Brain microvascular endothelial cell (primary cell): ENCODE measurements at places on chromosomes 1 and 21.

DNA sequence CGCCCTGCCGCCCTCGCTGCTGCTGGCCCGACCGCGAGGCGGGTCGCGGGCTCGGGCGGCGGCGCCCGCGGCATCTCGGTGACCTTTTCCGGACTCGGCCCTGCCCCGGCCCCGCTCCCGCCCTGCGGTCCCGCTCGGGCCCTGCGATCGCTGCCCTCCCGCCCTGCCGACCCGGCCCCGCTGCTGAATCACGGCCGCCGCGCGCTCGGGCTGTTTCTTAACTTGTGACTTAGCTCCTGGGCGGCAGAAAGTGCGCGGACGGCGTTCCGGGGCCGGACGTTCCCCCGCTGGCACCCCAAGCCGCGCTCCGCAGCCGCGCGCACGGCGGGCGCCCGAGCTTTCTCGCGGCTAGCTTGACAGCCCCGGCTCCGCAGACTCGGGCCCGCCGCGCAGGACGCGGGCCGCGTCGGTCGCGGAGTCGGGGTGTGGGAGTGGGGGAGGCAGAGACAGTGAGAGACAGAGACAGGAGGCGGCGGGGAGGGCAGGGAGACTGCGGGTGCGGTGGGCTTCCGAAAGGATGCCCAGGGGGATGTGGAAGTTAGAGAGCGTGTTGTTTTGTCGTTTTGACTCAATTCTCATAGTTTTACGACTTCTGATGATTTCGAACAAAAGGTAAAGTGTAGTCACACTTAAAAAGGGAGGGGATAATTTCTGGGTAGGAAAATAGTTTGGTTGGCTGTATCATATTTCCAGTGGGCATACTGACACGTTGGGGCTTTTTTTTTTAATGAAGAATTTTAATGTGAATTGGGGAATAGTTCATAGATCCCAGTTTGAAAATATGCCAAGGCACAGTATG, 49.8 kb downstream of the PRDM2 start:
- DNase-seq: no peak

- no peak for DNase-seq
These were observed 180.2 kb downstream of the PTPRU start for GRCh38 chr1:29416267-29417146.

DNA sequence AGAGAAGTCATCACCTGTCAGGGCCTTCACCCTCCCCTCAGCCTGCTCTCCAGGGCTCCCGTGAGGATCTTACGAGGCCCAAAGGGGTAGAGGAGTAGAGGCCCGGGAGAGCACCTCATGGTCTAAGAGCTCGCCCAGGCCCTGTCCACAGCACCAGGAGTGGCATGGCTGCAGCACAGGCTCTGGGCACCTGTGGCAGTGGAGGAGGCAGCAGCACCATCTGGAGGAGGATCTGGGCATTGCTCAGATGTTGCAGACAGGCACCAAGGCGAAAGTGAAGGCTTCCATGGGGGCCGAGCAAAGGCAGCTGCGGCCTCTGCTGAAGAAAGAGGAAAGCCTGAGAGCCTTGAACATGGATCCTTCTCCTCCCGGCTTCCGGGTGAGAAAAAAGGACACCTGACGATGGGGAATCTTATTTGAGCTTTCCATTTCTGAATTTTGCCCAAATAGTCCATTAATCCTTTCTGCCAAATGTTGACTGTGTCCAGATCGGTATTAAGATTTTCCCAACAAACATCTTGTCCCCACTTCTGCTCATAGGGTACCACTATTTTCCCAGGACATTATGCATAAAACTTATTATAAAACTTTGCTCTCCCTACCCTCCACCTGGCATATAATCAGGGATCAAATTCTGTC, 604.7 kb downstream of the PTPRC start:
- DNase-seq: peak; percentile 36

- DNase-seq: no peak
These were observed 329.2 kb downstream of the SEC16B start for GRCh38 chr1:177640687-177641086.

DNA sequence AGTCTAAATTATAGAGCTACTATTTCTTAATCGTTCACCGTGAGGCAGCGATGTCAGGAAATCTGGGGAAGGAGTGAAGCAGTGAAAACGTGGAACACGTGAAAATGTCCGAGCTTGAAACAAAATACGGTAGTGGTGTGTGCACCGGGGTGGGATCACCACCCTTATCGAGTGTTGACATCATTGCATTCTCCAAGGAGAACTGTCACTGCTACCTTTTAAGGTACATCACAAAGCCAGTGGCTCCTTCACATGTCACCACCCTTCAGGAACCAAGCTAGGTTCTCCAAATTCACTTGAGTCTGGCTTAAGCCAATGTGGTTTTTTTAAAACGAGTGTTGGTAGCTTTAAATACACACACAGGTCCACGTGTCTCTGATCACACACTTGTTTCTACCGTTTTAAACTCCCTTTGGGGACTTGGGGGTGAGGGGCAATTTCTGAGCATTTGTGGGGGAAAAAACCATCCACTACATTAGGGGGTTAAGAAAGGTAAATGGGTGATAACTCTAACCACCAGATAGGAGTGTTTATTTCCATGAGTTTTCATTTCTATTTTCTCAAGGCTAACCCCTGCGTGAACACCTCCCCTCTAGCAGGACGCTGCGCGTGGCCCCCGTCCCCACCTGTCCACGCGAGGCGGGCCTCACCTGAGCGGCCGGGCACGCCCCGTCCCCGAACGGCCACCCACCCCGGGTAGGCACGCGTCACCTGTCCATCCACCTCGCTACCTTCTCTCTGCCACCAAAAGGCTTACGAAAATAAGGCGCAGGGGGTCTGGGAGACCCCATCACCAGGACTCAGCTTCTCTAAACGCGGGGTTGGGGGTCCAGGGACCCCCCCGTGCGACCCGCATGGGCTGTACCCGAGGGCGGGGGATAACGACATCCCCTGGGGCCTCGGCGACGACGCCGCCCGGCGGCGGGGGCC, 978 bp downstream of the PRDM15 start:
- DNase-seq: peak; percentile 51

DNA sequence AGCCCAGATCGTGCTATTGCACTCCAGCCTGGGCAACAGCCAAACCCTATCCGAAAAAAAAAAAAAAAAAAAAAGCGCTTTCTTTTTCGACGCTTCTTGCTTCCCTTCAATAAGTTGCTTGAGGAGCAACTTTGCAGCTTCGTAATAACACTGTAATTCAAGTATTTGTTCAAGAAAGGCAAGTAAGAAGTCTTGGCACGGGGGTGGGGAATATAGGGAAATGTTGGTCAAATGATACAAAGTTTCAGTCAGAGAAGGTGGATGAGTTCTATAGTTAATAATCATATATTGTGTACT, 871 bp upstream of the PSMA5 start:
- no peak for DNase-seq

- no peak for DNase-seq
These were observed 367.6 kb upstream of the ZRANB2 start for GRCh38 chr1:71448444-71448843.

DNA sequence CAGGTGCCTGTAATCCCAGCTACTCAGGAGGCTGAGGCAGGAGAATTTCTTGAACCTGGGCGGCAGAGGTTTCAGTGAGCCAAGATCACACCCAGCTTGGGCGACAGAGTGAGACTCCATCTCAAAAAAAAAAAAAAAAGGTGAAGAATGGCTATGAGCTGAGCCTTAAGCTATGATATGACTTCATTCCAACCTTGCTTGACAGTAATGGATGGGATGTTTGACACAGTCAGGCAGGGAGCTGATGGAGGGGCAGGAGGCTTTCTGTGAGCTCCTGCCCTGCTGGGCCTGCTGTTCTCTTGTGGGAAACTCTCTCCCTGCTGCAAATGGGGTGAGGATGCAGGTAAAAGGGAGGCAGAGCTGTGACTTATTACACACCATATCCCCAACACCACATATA, 27.6 kb downstream of the NCF2 start:
- DNase-seq: no peak

DNA sequence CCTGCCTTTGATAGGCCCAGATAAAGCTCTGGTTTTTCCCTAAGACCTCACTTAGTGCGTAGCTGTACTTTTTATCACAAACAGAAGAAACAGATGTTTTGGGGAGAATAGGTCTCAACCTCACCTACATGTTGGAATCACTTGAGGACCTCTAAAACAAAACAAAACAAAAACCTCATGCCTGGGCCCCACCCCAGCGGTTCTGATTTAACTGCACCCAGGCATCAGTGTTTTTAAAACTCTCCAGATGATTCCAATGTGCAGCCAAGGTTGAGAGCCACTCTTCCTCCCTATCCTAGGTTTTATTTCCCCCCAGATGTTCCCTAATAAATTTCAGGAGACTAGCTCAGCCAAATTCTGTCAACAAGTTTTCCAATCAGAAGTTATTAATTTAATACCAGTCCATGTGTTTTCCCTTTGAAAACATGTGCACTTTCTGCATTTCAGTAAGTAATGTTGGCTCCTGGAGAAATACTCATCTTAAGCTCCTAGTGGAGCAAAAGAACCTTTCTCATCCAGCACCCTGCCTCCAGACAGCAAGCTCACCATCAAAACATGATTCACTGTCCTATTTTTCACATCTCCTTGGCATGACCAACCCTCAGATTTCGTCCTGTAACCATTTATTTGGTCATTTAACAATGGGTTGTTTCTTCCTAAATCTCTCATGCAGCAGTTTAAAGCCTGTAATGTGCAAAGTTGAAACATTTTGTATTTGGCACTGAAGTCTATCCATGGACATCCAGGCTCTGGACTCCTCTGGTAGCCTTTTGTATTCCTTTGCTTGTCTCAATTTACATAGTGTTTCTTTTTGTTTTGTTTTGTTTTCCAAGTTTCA, 27.5 kb downstream of the LRRC8C start:
- DNase-seq: no peak

DNA sequence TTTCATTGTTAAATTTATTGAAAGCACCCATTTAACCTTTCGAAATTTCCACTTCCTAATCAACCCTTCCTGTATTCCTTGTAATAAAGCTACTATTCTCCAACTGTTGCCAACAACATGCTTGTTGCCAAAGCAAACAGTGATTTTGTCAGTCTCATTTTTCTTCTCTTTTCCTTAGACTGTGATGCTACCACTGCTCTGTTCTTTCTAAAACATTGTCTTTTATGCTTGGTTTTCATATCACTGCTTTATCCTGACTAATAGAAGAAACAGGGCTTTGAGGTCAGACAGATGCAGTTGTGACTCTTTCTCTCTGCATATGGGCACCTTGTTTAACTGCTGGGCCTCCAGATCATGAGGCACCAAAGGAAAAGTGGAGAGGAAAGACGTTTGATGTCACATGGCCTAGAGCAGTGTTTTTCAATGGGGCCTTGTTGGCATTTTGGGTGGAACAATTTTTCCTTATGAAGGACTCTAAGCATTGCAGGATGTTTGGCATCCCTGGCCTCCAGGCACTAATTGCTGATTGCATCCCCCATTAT, 56.1 kb downstream of the HMCN1 start:
- DNase-seq: peak; percentile 65

DNA sequence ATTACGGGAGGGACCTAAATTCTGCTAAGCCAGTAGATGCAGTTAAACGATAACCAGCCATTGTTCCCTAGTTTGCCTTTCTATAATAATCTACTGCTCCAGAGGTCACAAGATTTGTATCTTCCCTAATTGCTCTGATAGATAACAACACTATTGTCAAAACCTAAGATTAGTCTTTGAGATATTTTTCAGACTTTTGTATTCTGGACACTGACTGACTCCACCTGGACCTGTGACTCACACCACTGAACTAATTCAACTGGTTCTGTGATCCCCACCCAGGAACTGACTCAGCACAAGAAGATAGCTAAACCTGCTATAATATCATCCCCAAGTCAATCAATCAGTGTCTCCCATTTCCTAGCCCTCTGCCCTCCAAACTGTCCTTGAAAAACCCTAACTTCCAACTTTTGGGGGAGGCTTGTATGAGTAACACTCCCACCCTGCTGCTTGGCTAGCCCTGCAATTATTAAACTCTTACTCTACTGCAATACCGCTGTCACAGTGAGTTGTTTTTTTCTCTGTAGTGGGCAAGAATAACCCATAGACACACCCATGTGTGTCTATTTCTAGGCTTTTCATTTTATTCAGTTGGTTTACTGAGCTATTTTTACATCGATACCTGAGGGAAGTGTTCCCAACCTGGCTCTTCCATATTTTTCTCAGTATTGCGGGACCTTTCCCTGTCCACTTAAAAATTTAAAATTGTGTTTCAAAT, 11.2 kb downstream of the KIFAP3 start:
- peak; percentile 29 for DNase-seq

DNA sequence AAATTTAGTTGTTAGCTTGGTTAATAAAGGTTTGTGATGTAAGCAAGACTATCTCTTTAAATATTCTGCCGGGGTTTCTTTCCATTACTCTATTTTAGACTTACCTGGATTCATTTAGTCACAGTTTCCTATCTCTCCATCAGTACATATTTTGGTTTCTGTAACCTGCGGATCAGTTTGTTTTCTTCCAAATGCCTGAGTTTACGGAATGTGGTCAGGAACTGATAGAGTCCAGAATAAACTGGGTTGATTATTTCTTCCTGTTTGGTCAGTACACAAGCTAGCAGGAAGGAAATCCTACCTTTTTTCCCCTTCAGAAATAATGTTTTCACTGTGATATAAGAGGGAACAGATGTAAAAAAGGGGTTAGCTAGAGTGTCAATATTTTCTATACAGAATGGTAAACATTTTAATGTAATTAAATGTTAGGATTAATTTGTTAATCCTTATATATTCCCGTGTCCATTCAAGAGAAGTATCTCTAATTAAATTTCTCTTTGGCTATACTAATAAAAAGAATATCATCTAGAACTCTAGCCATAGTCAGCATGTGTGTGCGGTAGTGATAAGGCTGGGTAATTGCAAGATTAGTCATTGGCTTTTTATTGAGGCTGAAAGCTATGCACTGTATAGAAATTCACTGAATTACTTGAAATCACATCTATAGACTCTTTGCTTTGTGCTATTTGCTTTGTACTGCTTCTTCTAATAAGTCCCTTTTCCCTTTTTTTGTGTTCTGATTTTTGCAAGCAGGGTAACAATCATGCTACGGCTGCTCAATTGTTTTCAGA, 144.7 kb upstream of the ADGRL4 start:
- peak; percentile 8 for DNase-seq

- no peak for DNase-seq
These were observed 66.9 kb upstream of the TINAGL1 start for GRCh38 chr1:31509124-31510072.

GRCh38 chr21:34179204-34179935, 106.0 kb downstream of the MRPS6 start:
- DNase-seq: no peak

- no peak for DNase-seq
These were observed 56.3 kb downstream of the PTGFR start for GRCh38 chr1:78547081-78547480.

- no peak for DNase-seq
These were observed 45.2 kb downstream of the RPS6KA1 start for GRCh38 chr1:26574719-26575251.
